ENCODE measurements at places on chromosomes 16 and 17.
A peak's percentile ranks its signal among the peaks of the same experiment; 100 is the strongest.

- peak; percentile 49 for DNase-seq
Observed at GRCh38 chr17:32755045-32755805, 121.7 kb downstream of the MYO1D start.

GRCh38 chr17:58947824-58948223 is 158.9 kb downstream of the TRIM37 start:
- DNase-seq: no peak

DNA sequence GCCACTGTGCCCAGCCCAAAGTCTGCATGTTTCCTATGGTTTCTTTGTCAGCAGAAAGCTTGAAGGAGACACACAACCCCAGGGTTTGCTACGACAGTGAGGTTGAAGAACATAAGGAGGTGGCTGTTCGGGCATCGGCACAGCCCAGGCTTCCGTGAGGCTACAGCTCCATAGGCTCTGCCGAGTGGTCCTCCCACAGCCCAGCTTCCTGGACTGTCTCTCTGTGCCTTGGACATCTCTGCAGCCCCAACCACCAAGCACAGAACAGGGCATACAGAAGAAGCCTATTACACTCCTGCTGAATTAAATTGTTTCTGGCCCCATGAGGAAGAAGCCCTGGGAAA is 3.2 kb upstream of the HAP1 start:
- no peak for DNase-seq

GRCh38 chr17:68398691-68399637 is 58.3 kb downstream of the WIPI1 start:
- DNase-seq: peak; percentile 28

- no peak for DNase-seq
Observed at GRCh38 chr16:65120831-65121721, 787 bp downstream of the CDH11 start.
